HepG2 (cell line): ENCODE measurements at places on chromosomes 5 and 9.

GRCh38 chr9:12640016-12640587 lies 53.1 kb upstream of the TYRP1 start:
- DNase-seq, result peak; percentile 27

DNA sequence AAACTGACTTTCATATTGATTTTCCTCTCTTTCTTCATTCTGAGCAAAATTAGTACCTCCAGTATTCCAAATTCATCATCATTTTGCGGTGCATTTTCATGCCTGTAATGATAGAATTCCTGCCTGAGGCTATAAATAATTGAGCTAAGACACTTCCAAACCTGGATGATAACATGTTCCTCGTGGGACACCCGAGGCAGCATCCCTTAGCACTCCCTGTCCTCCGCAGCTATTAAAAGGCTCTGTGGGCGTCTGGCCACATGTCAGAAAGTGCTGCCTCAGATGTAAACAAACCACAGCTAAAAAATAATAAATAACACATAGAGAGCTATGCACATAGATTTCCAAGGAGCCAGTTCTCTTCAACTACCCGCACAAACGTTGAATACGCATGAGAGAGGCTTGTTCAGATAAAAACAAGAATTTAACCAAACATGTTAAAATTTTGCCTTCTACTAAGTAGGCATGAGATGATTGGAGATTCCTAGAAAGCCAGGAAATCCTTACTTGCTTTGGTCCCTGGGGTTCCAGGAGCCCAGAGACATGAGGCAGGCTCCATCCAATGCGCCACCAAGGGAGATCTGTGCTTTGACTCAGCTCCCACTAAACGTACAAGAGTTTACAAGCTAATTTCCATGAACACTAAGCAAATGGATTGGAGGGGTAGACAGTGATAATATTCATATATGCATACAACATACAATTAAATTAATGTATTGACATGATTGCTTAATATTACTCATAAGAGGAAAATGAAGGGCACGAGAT lies 82.7 kb downstream of the SHC3 start:
- no peak for DNase-seq

DNA sequence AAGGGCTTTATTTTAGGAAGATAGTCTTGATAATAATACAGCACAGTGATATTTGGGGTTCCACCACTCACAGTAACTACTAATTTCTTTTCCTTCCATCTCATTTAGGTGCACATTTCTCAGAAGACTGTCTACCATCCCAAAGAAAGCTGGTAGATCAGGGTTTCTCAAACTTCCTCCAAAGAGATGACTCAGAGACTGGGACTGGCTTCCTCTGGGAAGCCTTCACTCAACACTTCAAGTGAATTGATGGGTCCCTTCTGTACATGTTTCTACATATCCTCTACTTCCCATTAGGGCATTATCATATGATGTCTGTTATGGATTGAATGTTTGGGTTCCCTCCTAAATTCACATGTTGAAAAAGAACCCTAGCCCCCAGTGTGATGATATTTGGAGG lies 138.5 kb downstream of the SPOCK1 start:
- no peak for DNase-seq

DNA sequence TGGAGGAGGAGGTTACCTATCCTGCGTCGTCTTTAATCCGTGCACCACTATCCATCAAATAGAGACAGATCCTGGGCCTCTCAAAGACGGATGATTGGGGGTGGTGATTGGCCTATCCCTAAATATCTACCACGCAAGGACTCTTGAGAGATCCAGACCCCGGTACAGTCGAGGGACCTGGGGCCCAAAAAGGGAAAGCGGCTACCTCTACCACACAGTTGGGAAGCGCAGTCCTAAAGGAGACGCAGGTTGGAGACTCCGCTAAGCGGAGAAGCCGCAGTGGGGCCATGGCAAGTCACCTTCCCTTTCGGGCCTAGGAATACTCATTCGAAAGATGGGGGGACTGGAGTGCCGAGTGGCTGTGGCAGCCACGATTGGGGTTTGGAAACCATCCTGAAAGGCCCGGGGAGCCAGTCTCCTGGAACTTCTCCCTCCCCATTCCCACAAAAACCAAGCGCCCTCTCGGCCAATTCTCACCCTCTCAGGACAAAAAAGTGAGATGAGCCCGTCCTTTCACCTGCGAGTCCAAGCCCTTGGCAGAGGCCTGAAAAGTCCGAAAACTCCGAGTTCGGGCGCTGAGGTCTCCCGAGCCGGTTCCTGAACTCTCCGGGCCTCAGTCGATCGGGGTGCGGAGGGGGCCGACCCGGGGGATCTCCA lies 499 bp upstream of the FOXE1 start:
- DNase-seq, result no peak

DNA sequence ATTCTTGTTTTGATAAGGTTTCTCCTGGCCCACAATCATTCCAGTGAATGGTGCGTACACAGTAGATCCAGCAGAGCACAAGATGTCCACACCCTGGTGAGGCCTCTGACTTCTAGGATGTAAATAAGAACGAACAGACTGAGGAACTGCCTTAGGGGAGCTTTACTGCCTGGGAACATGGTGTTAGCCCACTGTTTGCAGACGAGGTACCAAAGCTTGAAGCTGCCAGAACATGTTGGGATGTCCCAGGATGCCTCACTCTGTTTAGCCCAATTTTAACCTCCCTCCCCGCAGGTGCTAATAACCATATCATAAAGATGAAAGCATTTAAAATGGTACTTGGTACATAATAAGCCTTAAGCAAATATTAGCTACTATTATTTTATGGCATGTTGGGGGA lies 3.5 kb downstream of the LECT2 start:
- DNase-seq, result no peak

GRCh38 chr9:1219284-1219683 lies 169.1 kb downstream of the DMRT2 start:
- no peak for DNase-seq

DNA sequence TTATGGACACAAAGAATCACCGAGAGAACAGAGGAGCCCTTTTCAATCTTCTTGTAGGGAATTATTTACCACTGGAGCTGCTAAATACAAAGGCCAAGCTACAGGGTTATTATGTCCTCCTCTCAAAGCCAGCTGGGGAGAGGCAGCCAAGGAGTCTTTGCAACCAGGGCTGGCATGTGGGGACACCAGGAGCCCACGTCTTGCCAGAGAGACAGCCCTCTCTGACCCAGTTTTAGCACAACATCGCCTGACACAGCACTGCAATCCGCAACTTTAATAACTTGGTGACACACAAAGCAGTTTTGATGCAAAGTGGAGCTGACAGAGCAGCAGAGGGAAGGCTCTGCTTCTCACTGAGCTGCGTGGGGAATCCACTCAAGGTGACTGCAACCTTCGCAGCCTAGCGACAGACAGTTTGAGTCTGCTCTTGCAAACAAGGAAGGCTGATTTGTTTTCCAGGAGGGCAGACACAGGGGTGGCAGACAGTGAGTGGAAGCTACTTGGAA lies 33.6 kb downstream of the TLR4 start:
- no peak for DNase-seq

DNA sequence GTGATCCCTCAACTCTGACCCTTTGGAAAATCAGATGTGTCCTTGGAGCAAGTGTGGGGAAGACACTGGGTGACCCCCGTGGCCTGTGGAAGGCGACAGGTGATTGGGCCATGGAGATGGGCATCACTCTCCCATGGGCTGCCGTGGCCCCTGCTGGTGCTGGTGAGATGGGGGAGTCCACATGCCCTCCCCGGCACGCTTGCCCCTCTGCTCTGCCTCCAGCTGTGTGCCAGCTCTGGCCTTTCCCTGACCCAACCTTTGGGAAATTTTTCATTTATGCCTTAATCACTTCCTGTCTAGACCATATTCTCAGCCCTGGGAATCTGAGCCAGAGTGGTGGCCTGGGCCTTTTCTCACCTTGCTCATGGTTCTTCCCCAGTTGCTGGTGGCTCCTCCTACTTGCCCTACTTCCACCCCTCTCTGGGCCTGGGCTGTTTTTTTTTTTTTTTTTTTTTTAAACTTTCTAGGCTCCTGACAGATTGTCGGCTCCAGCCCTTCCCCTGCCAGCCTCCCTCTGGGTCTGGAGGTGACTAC lies 56.6 kb downstream of the RGS3 start:
- no peak for DNase-seq

DNA sequence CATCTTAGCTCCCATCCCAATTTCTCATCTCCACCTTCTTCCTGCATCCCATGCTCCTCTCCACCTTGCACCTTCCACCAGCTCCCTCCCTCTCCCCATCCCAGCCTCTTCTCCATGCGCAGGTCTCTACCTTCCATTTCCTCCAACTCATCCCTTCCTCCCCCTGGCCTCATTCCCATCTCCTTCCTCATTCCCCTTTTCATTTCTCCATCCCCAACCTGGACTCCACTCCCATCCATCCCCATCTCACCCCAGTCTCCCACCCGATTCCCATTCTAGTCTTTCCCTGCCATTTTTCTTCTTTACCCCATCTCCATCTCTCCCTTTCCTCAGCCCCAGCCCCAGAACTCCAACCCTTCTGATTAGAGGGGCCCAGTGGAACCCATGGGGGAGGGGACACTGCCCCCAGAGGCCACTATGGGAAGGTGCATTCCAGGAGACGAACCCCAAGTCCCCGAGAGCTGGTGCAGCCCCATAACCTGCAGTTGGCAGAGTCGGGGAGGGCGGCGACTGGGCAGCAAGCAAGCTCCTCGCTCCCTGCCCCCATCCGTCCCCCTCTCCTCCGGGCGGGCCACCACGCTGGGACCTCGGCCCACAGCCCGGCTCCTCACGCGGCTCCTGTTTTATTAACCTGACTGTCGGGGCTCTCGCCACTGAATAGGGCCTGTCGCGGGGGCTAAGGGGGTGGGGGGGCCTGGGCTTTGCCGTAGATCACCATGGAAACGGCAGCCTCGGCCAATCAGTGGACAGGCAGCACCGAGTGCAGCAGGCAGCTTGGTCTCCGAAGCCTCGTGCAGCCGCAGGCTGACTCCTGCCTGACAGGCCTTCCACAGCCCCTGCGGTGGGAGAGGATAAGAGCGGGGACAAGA lies 66.7 kb downstream of the PCDH1 start:
- peak; percentile 9 for DNase-seq

DNA sequence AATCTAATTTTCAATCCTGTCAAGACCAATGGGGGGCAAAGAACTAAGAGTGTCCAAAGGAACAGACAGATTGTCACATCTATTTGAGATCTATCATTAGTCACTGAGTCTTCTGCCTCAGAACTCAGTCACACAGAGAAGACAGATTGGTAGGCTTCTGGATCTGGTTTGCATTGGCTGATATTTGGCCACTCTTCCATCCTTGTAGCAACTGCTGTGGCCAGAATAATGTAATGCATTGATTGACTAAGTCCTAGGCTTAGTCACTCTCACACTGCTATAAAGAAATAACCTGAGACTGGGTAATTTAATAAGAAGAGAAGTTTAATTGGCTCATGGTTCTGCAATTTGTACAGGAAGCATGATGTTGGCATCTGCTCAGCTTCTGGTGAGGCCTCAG lies 458.5 kb downstream of the ACTL7B start:
- no peak for DNase-seq

DNA sequence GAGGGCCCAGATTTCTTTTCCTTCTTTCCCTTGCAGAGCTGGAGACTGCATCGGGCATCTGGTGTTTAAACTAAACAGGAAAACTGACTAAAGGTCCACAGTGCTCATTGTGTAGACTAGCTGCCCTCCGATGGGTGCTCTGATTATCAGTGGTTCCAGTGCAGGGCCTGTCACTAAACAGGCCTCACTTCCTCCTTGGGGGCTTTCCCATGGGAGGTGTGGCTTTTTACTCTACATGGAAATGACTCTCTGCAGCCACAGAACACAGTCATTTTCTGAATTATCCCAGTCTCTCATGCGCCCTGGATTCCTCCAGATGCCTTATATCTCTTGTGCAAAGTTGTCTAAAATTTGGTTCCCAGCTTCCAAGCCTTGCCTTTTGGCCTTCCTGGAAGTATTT lies 199.2 kb downstream of the TRIO start:
- DNase-seq, result no peak

- no peak for DNase-seq
Measured at GRCh38 chr9:100346836-100347235, 5.9 kb downstream of the TEX10 start.

DNA sequence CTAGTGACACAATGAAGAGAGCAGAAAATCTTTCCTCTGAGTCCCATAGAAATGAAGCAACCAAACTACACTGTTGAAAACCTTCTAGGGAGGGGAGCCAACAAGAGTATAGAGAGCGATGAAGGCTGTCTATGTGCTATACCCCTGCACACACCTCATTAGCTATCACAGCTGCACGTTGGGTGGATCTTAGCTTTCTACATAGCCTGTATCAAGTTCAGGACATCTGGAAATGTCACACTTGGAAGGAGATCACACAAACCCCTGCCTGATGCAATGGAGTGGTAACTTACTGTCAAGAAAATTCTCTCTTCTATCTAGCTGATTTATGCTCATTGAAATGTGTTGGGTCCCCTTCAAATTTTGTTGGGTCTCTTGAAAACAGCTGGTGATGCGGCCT lies 127.0 kb upstream of the NTRK2 start:
- no peak for DNase-seq

- DNase-seq, result no peak
Measured at GRCh38 chr5:132011622-132012343, at the start of gene ACSL6. Gene ACSL6 (minus strand): TSS chr5:132011658. CDS start chr5:132011553, 105 bp downstream.

DNA sequence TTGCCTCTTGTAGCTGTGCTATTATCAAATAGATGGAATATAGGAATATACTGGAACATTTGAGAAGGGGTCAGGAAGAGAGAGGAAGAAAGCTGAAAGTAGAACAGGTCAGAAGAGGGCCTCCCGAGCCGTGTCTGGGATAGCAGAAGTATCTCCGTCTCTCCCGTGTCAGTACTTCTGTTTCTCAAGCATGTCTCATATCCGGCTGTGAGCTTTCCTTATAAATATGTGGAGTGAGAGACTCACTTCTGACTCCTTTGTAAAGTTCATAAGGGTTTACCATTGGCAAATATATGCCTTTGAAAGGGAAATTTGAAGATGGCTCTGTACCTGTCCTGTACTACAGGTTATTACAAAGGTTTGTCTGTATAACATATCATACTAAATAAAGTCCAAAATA lies 50.3 kb downstream of the MOCS2 start:
- DNase-seq, result no peak
